ENCODE measurements at places on chromosomes 1 and 21.
A peak's percentile ranks its signal among the peaks of the same experiment; 100 is the strongest.

DNA sequence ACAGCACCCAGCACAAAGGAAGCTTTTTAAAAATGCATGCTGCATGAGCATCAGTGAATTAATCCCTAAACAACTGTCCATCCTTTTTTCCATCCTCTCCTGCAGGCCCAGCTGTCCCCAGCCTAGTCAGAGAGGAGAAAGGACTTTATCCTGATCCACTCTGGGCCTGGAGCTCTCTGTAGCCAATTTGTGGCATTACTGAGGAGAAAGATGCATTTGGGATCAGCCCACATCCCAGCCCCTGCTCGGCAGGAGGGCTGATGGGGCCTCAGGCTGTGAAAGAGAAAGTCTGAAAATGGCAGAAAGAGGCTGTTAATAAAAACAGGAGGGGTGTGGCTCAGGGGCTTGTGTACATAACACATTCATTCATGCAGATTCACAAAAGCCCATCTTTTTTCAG is 37.5 kb upstream of the ATP2B4 start:
- DNase-seq: no peak

DNA sequence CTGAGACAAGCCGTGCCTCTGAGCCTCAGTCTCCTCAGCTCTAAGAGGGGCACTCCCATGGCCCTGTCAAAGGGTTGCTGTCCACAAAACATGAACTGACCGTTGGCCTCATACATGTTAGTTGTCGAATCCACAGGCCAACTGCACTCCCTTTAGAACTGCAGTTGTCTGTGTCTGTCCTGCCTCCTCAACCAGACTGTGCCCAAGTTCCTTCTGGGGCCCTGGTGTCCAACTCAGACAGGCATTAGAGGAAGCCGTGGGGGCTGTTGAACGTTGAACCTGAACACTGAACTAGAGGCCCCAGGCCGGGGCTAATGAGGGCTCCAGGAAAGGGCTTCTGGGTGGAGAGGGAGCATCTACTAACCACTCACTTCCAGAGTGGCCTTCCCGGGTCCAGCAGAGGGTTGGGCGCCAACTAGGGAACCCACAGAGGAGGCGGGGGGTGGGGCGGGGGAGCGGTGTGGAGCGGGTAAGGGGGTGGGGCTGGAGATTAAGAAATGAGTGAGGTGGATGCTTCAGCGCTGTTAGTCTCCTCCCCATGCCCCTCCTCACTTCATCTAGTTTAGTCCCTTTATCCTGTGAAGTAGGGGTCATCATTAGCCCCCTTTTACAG is at the start of gene RAB42:
TSS of gene RAB42 (plus strand) at position 558 of the 613 bp plus-strand sequence. CDS start 247 bp downstream, outside the sequence.
- DNase-seq: peak; percentile 38

- DNase-seq: no peak
Measured at GRCh38 chr1:71649608-71650007, 568.8 kb upstream of the ZRANB2 start.

GRCh38 chr1:16165548-16165947 is 9.7 kb upstream of the EPHA2 start:
- no peak for DNase-seq

- DNase-seq: no peak
Measured at GRCh38 chr1:70042090-70042731, 163.2 kb downstream of the LRRC40 start.

DNA sequence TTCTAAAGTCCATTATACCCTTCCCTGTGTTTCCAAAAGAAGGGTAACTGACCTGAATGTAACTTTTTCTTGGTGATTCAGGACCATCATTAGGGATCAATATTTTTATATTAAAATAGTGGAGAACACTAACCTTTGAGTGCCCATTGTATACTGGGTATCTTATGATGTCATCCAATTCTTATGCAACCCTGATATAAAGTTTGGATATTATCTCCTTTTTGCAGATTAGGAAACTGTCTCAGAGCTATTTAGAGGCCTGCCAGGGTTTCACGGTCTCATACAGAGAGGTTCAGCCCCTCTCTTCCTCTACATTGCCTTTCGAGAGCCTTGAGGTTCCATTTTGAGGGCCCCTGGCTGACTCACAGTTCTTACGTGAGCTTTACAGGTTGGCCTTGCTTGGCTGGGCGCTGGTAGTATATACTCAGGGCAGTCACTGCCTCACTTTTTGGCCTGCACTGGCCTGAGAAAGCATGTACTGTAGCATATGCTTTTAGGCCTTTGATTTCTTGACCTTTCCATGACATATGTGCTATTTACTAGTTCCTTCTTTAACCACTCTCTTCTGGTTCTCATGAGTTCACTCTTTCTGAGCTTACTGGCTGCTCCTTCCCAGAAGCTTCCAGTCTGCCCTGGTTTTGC is 15.7 kb upstream of the FOXO6 start:
- no peak for DNase-seq

DNA sequence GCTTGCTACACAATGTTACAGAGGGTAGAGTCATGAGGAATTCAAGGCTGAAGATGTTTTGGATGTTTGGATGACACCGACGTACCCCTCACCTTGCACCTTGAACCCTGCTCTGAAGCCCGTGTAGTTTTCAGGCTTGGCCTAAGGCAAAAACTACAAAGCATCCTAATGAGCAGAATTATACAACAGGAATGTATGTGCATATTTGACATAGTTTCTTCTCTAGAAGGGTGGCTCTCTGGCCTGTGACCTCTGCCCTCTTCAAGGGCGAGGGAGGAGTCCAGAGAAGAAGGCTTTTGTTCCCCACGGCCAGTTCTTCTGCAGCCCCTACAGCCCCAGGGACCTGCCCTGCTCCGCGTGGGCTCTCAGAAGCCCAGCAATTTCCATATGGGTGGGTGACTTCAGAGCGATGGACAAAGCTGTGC is 43.3 kb downstream of the L1TD1 start:
- no peak for DNase-seq

- no peak for DNase-seq
Measured at GRCh38 chr1:237736372-237737029, 154.2 kb downstream of the ZP4 start.

GRCh38 chr1:8523666-8524206 is 205.8 kb downstream of the SLC45A1 start:
- DNase-seq: no peak

DNA sequence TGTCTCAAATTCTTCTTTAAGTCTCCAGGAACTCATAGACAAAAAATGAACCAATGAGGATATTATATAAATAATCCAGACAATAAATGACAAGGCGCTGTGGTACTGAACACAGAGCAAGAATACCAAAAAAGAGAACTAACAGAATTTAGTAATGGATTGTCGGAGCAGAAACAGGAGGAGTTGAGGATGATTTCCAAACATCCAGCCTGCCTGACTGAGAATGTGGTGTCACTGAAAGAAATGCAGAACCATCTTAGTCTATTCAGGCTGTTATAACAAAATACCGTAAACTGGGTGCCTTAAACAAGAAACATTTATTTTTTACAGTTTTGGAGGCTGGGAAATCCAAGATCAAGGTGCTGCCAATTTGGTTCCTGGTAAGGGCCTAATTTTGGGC is 79.7 kb downstream of the RGS2 start:
- DNase-seq: no peak
